ENCODE measurements at places on chromosomes 12 and 14.

DNA sequence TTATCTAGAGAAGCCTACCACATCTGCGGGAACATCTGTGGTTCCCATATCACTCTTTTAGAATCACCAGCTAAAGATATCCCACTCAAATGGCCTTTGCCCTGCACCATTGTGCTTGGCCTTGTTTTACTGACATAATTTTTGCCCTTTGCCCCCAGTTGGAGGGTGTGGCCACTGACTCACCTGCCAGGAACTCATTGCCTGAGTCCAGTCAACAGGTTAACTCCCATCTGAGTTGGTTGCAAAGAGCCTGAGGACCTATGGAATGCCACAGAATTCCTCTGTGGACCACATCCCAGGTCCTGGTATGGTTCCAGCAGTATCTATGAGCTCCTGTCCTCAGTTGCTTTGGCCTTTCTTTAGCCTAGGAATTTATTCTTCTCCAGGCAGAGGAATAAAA, 55.7 kb upstream of the PTGR2 start:
- no peak for DNase-seq

DNA sequence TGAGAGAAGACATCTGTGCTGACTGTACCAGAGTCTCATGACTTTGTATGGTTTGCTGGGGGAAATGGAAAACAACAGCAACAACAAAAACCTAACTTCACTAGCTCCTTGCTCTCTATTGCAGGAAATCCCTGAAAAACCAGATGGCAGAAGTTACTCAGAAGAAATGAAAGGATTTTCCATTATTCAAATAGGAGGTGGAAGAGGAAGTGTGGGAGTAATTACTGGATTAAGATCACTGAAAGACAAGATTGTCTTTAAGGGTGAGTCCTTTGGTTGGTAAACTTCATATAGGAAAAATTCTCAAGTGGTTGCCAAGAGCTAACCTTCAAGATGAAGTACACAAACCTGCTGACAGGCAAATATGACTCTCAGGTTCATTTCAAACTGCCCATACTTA, 391.9 kb upstream of the ATP2B1 start:
- DNase-seq, result no peak

DNA sequence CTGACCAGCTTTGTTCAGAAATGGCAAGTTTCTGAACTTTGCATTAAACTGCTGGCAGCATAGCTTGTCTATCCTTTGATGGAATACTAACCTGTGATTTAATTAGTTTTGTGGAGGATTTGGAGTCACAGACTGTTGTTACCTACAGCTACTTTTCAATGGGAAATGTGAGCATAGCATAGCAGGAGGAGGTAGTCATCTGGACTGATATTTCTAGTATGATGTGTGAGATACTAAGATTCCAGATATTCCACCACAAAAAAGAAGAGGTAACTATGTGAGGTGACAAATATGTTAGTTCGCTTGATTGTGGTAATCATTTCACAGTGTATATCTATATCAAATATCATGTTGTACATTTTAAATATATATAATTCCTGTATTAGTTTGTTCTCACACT, 833.0 kb downstream of the SLC6A15 start:
- DNase-seq, result no peak

DNA sequence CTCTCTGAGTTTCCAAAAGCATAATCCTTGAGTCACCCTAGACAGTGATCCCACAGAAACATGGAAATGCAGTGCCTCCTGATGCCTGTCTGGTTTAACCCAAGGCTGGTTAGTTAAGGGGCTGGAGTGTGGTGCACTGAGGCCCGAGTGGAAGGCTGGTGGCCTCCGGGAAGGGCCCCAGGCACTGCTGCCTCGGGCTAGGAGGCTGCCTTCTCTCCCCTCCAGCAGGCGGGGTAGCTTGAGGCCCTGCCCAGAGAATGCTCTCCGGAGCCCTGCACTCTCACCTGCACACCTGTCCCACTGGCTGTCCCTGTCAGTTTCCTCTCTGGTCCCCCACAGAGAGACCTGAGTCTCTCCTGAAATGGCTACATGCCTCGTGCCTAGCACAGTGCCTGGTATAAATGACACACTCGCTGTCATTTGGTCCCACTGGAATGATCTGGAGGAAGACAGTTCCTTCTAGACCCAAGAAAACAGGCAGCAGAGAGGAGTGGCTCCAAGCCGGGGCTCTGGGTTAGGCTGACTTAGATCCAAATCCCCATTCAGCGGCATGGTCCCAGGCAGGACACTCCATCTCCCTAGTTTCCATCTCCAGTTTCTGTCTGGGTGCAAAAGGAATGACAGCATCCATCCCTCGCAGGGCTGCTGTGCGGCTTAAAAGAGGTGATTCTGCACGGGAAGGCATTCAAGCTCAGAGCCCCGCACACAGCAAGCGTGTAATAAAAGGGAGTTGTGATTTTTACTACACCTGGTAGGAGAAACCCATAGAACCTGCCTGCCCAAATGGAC, 54.0 kb downstream of the RBM19 start:
- no peak for DNase-seq

DNA sequence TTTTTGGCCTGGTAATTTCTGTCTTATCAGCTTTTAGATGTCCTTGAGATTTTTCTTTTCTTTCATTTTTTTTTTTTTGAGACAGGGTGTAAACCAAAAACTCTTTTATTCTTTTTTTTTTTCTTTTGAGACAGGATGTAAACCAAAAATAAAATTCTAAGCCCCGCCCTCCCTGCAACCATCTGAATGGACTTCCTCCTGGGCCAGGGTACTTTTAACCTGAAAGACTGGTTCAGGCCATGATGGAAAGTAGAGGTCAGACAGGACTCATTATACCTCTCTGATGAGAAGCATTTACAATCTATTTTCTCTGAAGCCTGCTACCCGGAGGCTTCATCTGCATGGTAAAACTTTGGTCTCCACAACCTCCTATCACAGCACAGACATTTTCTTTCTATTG, 33.5 kb upstream of the TCL1B start:
- no peak for DNase-seq

GRCh38 chr12:52213564-52214420, 19.3 kb upstream of the KRT7 start:
- DNase-seq, result peak; percentile 28

- DNase-seq, result no peak
Observed at GRCh38 chr14:63940387-63940786, 87.6 kb downstream of the SYNE2 start.

- no peak for DNase-seq
Observed at GRCh38 chr12:89073027-89073398, 279.3 kb downstream of the DUSP6 start.

DNA sequence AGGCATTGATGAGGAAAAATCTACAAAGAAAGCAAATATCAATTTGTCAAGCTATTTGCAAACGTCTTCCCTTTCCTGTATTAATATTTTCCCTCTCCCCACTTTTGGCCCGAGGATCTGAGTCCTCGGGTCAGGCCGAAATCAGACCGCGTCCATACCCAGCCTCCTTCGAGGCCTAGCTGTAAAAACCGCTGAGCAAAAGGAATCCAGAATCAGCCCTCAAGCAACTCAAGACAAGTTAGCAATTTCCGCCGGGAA, 353 bp upstream of the MAPK1IP1L start:
- DNase-seq, result no peak

GRCh38 chr12:115404761-115405470, 720.9 kb upstream of the TBX3 start:
- DNase-seq, result no peak

DNA sequence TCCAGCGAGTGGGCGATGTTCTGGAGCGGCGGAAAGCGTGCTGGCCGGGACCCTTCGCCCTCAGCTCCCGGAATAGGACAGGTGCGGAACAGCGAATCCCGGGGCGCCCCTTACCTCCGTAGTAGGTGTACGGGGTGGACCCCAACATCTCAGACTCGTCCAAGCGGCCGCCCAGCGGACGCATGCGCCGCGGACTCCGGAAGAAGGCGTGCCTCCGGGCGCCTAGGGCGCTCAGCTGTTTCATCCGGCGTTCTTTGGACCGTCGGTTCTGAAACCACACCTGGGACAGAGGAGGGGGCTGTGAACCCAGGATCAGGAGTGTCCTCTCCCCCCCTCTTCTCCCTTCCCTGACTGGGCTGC, 4.5 kb downstream of the LHX5 start:
- no peak for DNase-seq

- no peak for DNase-seq
Observed at GRCh38 chr12:5247144-5247543, 184.8 kb upstream of the NTF3 start.

DNA sequence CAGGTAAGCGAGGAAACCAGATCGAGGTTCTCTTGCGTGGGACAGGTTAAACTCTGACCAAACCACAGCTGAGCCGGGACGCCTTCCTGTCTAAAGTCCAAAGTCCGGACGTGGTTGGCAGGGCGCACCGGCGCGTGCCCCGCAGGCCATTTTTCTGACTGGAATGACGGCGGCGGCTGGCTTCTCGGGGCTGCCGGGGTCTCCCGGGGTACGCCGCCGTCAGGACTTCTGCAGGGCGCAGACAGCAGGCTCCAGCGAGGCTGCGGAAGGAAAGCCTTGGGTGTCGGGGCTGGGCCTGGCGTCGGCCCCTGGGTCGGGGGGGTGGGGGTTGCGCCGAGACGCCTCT, 32.8 kb downstream of the MIA2 start:
- DNase-seq, result peak; percentile 9

DNA sequence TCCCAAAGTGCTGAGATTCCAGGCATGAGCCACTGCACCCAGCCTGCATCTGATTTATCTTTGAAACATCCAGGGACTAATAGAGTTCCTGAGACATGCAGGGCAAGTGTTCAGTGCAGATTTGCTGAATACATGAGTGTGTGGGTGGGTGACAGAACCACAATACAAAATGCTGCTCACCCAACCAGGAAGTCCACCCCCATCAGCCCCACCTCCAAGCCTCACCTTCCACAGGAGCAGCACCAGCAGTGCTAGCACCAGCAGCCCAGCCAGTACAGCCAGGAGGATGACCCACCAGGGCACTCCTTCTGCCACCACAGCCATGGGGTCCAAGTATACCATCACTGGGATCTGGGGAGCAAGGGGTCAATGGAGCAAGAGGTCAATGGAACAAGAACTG, 20.0 kb downstream of the ITGA7 start:
- no peak for DNase-seq

GRCh38 chr14:90891326-90891725, 75.1 kb upstream of the TTC7B start:
- DNase-seq, result no peak

- DNase-seq, result peak; percentile 77
Observed at GRCh38 chr12:21456291-21456780, 18.9 kb downstream of the PYROXD1 start.

DNA sequence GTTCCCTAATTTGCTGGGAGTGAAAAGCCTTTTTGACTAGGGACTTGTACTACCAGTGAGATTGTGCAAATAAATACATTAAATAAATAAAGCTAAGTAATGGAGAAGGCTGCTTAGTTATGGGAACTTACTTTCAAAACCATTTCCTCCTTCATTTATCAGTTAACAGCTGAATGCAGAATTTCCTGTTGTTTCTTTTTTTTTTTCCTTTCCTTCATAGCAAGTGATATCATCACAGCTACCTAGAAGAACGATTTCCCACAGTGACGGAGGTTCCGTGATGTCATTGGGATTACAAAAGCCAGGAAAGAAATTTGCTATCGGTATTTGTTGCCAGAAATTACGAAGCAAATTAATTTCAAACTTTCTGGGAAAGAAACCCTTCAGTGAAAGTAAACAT, 42.1 kb upstream of the SOCS2 start:
- DNase-seq, result no peak

- peak; percentile 98 for DNase-seq
Observed at GRCh38 chr12:26937863-26938700, at the start of the genes FGFR1OP2 and INTS13. Gene FGFR1OP2 (plus strand): TSS chr12:26938470. CDS start chr12:26954159, 15,689 bp downstream. Gene INTS13 (minus strand): TSS chr12:26937981. CDS start chr12:26936803, 1,178 bp downstream.

DNA sequence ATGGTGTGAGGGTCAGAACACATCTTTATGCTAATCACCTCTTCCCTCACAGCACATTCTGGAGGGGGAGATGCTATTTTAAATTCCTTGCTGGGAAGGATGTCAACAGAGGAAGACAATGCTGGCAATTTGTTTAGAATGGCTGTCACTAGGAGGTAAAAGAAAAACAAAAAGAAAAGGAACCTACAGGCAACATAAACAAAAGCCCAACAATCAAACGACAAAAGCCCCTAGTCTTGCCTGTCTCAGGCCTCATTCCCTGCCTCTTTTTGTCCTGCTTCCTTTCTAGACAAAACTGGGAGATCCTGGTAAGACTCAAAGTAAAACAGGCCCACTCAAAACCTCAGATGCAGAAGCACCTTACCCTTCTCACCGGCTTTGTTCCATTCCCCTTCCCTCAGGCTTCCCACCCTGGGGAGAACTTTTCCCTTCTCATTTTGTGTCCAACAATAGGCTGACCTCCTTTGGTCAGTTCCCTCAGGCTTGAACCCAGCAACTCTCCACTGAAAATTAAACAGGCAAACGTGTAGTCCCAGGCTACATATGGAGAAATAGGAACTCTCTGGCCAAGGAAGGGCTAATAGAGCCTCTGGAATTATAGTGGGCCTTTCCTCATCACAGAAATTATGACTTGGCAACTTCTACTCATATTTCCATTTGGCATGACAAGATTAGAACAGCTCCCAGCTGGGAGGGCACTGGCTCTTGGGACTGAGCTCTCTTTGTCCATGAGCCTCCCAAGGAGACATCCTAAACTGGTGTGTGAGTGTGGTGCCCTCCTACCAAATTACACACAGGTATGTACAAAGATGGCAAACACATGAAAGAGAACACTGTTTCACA, 193.0 kb downstream of the MON2 start:
- no peak for DNase-seq

DNA sequence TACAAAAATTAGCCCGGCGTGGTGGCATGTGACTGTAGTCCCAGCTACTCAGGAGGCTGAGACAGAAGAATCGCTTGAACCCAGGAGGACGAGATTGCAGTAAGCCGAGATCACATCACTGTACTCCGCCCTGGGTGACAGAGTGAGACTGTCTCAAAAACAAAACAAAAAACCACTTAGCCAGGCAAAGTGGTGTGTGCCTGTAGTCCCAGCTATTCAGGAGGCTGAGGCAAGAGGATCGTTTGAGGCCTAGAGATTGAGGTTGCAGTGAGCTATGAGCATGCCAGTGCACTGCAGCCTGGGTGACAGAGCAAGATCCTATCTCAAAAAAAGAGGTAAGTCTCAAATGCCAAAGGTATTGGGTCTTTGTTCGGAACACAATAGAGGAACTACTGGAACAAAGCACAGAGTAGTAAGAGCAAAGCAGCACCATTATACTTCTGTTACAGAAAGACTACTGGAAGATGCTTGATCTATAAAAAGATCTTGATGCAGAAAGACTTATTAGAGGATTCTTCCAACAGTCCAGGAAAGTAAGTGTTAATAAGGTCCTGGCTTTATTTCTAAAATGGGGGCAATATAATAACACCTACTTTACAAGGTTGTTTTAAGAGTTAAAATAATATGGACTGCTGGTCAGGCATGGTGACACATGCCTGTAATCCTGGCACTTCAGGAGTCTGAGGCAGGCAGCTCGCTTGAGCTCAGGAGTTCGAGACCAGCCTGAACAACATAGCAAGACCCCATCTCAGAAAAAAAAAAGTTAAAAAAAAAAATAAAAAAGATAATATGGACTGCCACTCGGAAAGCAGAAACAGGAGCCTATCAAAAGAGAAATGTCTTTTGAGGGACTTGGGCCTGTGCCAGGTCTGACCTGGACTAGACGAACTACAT, 29.9 kb downstream of the BTBD7 start:
- DNase-seq, result no peak

DNA sequence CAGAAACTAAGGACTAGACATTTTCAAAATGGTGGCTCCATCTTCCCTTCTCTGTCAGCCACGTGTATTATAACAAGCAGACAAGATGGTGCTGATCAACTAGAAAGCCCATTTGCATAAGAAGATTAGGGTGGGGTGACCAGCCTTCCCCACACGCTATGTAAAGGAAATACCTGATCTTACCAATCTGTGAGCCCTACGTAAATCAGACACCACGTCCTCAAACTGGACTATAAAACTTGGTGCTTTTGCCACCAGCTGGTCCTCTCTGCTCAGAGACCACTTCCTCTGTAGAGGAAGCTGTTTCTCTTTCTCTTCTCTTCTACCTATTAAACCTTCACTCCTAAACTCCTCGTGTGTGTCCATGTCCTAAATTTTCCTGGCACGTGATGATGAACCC, 101.1 kb upstream of the PLEKHG7 start:
- no peak for DNase-seq

All from CD4-positive, alpha-beta T cell (primary cell).